ENCODE measurements at places on chromosomes 16 and 17. TPM values are rescaled to one million over a fixed set of nuclear protein-coding genes. Genes with fewer than 3 reads are reported as not detected.

Gene SLC16A13
- 6.7 TPM for total RNA-seq

Gene KRTAP1-5
- total RNA-seq, result not detected

Gene C1QL1
- total RNA-seq, result not detected

Gene DHRS7C
- not detected for total RNA-seq

Gene TERB1
- 0.16 TPM for total RNA-seq

Gene RAB34
- 150 TPM for total RNA-seq

Gene MMP25
- total RNA-seq, result 1.3 TPM

Gene COA3
- total RNA-seq, result 34.3 TPM

Gene ITGB3
- total RNA-seq, result 59.2 TPM

Gene CD300LB
- not detected for total RNA-seq

Gene CCL18
- not detected for total RNA-seq

DNA sequence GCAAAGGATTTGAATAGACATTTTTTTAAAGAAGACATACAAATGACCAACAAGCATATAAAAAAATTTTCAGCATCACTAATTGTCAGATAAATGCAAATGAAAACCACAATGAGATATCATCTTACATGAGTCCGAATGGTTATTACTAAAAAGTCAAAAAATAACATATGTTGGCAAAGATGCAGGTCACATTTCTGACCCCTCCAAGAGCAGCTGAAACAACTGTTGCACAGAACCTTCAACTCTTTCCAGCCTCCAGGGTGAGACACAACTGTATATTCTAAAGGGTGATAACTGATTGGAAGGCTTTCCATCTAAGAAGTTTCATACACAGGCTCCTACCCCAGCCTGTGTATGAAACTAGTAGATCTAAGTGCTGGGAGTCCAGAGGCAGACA is 51.9 kb downstream of the SLFN5 start:
- no peaks in the 10 kb centered on the region for H3K36me3 ChIP-seq
- H3K4me1 ChIP-seq, result no peaks in the 10 kb centered on the region
- H3K27me3 ChIP-seq, result no peaks in the 10 kb centered on the region
- no peak overlapping the region for H3K27ac ChIP-seq

DNA sequence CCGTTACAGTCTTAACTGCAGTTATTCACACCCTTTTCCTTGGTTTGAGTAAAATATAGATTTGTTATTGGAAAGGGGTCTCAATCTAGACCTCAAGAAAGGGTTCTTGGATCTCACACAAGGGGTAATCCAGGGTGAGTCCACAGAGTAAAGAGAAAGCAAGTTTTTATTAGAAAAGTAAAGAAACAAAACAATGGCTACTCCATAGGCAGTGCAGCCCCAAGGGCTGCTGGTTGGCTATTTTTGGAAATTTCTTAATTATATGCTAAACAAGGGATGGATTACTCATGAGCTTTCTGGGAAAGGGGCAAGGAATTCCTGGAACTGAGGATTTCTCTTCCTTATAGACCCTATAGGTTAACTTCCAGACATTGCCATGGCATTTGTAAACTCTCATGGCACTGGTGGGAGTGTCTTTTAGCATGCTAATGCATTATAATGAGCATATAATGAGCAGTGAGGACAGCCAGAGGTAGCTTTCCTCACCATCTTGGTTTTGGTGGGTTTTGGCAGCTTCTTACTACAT is 24.5 kb upstream of the MILR1 start:
- no peak overlapping the region for H3K27ac ChIP-seq
- no peaks in the 10 kb centered on the region for H3K36me3 ChIP-seq
- no peaks in the 10 kb centered on the region for H3K4me1 ChIP-seq
- no peak overlapping the region for H3K4me3 ChIP-seq

DNA sequence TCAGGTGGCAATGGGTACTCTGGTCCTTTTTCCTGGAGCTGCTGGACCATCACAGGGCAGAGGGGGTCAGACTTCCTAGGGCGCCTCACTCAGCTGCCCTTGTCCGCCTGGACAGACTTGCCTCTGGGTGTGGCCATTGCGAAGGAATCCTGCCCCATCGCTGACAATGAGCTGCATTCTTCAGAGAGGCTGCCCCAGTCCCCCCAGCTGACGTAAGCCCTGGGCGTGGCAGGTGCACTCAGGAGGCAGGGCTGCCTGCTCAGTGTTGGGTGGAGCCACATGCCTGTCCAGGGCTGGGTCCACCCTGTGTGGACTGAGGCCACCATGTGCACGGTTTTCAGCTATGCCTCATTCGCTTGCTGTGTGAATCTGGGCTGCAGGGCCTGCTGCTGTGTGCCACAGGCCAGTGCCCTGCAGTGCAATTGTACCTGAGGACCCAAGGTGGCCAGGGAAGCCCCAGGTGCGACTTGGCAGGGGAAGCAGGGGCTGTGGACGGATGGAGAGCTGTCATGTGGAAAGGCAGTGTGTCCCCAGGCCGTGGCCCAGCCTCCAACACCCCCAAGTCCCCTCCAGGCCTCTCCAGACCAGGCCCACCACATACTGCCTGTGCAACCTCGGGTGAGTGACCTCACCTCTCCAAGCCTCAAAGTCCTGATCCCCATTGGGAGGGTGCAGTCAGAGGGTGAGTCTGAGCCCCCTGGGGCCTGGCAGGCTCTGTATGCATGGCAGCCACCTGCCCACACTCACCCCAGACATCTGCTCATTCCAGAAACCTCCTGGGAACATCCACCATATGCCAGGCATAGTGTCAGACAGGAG is 14.0 kb upstream of the MPRIP start:
- peak; percentile 91 for DNase-seq
- no peaks in the 10 kb centered on the region for H3K27me3 ChIP-seq
- no peaks in the 10 kb centered on the region for H3K36me3 ChIP-seq
- no peak overlapping the region for H3K27ac ChIP-seq

DNA sequence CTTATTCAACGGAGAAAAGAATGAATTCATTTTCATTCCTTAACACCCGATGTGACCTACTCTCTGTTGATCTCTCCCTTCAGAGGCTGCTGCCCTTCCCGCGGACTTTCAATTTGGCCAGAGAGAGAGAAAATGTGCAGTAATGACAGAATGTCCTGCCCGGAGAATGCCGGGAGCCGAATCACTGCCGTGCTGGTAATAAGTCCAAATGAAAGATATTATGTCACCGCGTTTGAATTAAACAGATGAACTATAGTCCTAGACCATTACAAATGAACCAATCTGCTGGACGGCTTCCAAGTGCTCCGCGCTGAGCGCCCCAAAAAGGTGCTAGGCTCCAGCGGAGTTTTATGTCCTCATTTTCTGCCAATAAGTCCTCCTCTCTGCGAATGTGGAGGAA is 14.7 kb upstream of the C16orf82 start:
- DNase-seq, result no peak
- H3K27ac ChIP-seq, result no peak overlapping the region
- no peaks in the 10 kb centered on the region for H3K36me3 ChIP-seq

- no peak overlapping the region for H3K4me3 ChIP-seq
- peak; percentile 73 for DNase-seq
- H3K36me3 ChIP-seq, result peaks cover 31% of the 10 kb centered on the region
- H3K27ac ChIP-seq, result peak overlapping the region; percentile 65
- H3K27me3 ChIP-seq, result no peaks in the 10 kb centered on the region
Observed at GRCh38 chr17:81582341-81582740, 30.2 kb upstream of the FAAP100 start.

DNA sequence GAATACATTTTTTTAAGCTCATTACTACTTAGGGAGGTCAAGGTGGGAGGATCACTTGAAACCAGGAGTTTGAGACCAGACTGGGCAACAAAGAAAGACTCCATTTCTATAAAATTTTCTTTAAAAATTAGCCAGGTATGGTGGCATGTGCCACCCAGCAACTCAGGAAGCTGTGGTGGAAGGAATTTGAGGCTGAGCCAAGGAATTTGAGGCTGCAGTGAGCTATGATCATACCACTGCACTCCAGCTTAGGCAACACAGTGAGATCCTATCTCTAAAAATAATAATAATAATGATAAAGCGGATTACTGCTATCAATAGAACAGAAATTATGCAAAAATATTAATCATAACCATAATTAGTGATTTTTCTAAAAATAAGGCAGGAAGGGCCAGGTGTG is 170.3 kb downstream of the COPRS start:
- no peak overlapping the region for H3K4me3 ChIP-seq
- H3K27me3 ChIP-seq, result no peaks in the 10 kb centered on the region
- H3K4me1 ChIP-seq, result no peaks in the 10 kb centered on the region
- no peak overlapping the region for H3K27ac ChIP-seq

GRCh38 chr16:1426734-1427471 is 4.0 kb upstream of the PERCC1 start:
- no peaks in the 10 kb centered on the region for H3K36me3 ChIP-seq
- H3K4me3 ChIP-seq, result no peak overlapping the region
- H3K27me3 ChIP-seq, result no peaks in the 10 kb centered on the region

DNA sequence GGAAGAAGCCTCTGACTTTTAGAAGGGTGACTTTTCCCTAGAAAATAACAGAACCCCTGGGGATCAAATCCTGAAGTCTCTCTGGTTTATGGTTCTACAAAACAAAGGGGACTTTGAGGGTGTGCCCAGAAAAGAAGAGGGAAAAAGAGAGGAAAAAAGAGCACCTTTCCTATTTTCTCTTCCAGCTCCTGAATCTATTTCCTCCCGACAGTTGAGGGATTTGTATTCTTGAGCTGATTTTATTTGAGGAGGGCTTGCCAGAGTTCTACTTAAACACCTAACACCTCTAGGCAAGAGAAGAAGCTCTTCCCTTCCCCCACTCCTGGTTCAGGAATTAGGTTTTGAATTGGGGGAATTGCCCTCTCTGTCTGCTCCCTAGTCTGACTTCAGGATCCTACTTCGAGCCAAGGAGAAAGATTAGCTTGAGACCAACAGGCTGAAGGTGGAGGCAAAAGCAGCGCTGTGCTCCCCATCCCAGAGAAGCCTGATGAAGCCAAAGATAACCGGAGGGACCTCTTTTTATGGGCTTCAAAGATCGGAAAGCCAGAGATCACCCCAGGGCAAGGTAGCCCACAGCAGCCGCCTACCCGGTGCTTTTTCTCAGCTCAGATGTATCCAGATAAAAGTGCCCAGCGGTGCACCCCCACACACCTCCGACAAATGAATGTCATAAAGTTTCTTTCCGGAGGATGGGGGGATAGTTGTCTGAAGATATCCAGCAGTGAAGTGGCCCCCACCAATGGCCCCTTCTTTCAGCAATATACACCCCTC is 796 bp downstream of the HOXB3 start:
- H3K4me3 ChIP-seq, result no peak overlapping the region
- DNase-seq, result no peak
- H3K27me3 ChIP-seq, result peaks cover 70% of the 10 kb centered on the region

GRCh38 chr17:13114601-13115031 is 96.8 kb upstream of the ELAC2 start:
- no peak overlapping the region for H3K27ac ChIP-seq
- H3K27me3 ChIP-seq, result no peaks in the 10 kb centered on the region
- H3K4me3 ChIP-seq, result no peak overlapping the region
- peak; percentile 74 for DNase-seq

DNA sequence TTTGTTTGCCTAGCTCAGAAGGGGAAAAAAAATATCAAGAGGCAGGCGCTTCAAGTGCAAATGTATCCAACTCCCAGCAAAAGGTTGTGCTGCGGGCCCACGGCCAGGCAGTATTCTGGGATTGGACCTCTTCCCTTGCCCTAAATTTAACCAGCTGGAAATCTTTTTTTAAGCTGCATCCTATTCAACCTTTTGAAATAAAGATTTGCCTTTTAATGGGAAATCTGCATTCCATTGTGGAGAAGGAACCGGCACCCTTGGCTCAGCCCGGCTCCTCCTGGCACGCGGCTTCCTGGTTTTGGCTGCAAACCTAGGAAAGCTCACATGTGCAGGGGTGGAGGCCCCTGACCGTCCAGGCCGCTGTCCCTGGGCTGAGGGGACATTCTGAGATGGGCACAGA is 38.8 kb upstream of the ENPP7 start:
- no peak for DNase-seq
- H3K4me3 ChIP-seq, result no peak overlapping the region
- peaks cover 10% of the 10 kb centered on the region for H3K4me1 ChIP-seq
- peaks cover 24% of the 10 kb centered on the region for H3K27me3 ChIP-seq

GRCh38 chr17:30336369-30337171 is 2.7 kb upstream of the TMIGD1 start:
- H3K27me3 ChIP-seq, result no peaks in the 10 kb centered on the region
- peaks cover 19% of the 10 kb centered on the region for H3K4me1 ChIP-seq
- no peak overlapping the region for H3K4me3 ChIP-seq
- DNase-seq, result peak; percentile 14

DNA sequence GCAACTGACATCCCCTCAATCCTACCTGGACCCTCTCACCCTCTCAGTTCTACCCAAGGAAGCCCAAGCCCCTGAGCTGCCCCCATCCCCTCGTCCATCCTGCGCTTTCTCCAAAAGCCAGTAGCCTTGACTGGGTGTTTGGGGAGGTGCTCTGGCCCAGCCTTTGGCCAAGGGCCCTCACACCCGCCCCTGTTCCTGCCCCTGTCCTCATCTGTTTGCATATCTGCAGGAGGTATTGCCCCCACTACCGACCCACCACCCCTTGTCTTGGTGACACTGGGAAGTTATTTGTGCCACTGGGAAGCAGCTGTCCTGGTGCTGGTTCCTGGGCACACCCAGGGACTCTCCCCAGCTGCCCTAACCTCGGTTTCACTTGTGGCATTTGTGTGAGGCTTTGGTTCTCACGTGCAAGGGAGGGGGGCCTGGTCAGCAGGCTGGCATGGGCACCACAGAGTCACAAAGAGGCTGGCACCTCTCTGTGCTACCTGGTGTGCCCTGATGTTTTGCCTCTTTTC is 75.3 kb downstream of the MRC2 start:
- DNase-seq, result no peak
- no peak overlapping the region for H3K27ac ChIP-seq
- peaks cover 29% of the 10 kb centered on the region for H3K4me1 ChIP-seq

- H3K4me3 ChIP-seq, result no peak overlapping the region
- no peak overlapping the region for H3K27ac ChIP-seq
- H3K27me3 ChIP-seq, result no peaks in the 10 kb centered on the region
Observed at GRCh38 chr16:84726079-84726668, 26.4 kb downstream of the USP10 start.

DNA sequence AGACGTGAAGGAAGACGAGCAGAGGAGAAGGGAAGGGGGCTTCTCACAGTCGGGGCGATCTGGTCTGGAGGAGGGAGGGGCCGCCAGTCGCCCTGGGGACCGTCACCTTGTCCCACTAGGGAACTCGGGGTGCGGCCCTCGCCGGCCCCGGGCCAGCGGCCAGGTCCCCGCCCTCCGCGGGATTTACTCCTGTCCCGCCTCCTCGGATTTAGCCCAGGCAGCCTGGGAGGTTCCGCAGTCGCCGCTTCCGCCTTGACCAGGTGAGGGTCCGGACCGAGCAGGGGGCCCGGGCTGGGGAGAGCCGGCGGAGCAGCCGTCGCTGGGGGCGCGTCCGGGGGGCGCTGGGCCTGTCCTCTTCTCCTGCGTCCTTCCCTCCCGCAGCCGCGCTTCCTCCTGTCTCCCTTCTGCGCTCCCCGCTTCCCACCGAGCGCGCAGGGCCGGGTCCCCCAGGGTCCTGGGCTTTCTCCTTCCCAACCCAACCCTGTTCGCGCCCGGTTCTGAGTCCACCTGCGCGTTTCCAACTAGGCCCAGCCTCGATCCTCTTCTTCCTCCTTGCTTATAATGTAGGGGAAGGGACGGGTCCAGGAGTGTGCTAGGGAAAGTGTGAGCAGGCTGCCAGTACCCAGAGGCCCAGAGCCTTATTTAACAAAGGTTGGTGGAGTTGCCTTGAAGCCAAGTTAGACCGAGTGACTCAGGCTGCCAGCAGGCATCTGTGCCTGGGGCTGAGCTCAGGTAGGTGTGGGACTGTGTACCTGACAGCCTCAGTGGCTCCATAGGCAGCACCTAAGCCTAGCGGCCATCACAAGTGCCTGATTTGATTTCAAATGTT is at the start of gene TNK1:
TNK1 (plus strand) TSS at position 235 of the 829 bp plus-strand sequence. CDS start 1,838 bp downstream, outside the sequence.
- peaks cover 40% of the 10 kb centered on the region for H3K27me3 ChIP-seq
- H3K4me3 ChIP-seq, result peak within 1 kb of the TSS; percentile 23
- no peak within 1 kb of the TSS for H3K27ac ChIP-seq
- DNase-seq, result no peak

Data from astrocyte (in vitro differentiated cells and primary cell).